ENCODE measurements at places on chromosomes 1 and 21.

DNA sequence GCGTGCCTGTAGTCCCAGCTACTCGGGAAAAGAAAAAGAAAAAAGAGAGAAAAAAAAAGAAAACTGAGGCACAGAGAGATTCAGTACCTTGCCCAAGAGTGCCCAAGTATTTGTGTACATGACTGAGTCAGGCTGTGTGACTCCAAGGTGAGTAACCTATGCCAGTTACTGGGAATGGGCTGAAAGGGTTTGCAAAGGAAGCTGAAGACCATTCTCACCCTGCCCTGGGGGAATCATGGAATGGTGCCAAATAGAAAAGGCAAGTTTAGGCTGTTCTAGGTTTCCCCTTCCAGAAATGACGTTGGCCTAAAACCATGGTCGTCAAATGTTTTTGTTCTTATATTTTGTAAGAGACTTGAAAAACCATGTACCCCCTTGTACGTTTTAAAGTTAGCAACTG is 37.9 kb upstream of the LRIG2 start:
- DNase-seq: no peak

DNA sequence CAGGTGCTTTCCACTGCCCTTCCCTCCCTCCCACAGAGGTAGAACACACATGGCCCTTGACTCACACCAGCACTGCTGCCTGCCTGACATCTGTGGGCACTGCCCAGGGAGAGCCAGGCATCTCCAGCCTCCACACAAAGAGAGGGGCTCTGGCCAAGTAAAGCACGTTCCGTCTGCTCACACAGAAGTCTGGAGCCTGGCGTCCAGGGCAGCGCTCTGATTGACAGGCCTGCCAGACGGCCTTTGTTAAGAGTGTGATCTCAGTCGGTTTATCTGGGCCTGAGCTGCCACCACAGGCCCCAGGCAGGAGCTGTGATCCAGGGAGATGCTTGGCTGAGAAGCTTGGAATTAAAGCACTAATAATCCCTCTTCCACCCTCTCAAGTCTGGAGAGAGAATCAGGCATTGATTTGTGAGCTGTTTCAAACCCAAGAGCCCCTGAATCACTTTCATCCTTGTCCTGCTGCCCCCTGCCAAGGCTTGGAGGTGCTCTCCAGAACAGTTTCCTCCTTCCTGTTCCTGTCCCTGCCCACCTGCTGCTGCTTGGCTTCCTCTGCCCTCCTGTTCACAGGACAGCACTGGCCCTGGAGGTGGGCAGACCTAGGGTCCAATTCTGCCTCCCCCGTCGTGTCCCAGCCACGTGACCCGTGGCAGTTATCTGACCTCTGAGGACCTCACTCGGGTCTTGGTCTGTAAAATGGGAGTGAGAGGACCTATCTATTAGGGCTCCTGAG is 3.7 kb downstream of the DMRTB1 start:
- DNase-seq: no peak

GRCh38 chr1:205630651-205631009 is 1.2 kb downstream of the ELK4 start:
- DNase-seq: no peak

- no peak for DNase-seq
Observed at GRCh38 chr1:24325587-24326449, 6.7 kb downstream of the GRHL3 start.

- no peak for DNase-seq
Observed at GRCh38 chr1:1703796-1704195, 11.2 kb upstream of the SLC35E2B start.

DNA sequence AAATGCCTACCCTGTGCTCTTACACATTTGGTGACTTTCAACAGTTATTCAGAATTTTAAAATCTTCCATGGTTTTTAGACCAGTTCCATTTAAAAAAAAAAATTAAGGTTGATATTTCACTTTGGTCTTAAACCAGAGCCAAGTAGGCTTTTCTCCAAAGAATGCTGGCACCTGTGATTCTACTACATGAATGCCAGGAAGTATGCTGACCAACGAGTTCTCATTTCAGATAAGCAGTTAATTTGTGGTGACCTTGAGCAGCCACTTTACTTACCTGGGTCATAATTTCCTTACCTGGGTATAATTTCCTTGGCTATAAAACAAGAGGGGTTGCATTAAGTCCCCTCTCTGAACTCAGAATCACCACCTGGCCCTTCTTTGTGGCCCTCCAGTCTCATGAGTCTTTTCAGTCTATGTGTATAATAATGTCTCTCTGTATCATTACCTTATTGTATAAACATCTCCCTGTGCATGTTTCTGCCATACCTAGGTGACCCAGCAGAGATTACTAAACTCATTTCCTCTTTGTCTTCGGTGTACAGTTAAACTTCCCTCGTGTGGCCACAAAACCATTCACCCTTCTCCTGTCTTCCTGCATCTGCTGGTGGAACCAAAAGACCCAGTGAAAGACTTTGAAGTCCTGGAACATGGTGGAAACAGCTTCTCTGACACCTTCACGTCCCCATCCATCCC is 139.1 kb upstream of the DPT start:
- no peak for DNase-seq

GRCh38 chr1:92410706-92411105 is 76.0 kb downstream of the GFI1 start:
- DNase-seq: no peak

GRCh38 chr1:153583976-153584375 is 18.3 kb upstream of the S100A2 start:
- DNase-seq: peak; percentile 53

DNA sequence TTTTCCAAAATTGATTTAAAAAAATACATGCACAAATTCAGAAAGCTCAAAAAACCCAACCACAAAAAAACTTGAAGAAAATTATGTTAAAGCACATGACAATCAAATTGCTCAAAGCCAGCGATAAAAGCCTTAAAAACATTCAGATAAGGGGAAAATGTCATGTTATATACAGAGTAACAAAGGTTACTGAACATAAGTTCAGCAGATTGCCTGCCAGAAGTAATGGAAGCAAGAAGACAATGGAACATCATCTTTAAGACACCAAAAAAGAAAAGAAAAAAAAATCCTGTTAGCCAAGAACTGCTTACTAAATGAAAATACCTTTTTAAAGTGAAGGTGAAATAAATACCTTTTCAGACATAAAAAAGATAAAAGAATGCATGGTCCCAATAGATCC is 147.2 kb upstream of the SGIP1 start:
- no peak for DNase-seq

DNA sequence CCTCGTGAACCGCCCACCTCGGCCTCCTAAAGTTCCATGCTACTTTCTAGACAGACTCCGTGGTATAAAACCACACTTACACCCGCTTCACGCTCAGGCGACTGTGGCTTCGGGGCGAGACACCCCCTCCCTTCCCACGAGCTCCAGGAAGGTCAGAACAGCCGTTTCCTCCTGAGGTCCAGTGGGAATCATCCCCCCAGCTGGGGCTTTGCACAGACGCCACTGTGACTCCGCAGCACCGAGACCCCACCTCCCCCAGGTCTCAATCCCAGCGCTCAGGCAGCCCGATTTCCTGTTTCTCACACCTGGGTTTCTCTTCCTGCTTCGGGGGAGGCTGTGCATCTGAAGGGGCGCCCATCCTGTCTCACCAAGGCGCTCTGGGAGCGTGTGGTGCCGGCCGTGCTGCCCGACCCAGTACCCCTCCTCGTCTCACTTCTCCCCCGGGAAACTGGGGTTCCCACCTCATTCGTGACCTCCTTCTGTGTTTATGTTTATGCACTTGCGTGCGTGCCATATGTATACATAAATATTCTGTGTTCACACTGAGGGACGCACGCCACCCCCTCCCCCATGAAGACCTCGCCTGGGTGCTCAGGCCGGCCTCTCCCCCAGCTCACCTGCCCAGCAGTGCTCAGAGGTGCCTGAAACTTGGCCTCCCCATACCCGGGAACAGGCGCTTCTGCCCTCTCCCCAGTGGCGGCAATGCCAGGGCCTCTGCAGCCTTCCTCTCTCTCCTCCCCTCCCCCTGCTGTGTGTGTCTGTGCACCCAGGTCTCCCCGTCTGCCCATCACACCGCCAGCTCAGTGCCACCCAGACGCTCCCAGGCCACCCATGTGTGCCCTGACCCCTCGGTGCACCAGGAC is 14.6 kb downstream of the SLC35E2B start:
- DNase-seq: no peak

DNA sequence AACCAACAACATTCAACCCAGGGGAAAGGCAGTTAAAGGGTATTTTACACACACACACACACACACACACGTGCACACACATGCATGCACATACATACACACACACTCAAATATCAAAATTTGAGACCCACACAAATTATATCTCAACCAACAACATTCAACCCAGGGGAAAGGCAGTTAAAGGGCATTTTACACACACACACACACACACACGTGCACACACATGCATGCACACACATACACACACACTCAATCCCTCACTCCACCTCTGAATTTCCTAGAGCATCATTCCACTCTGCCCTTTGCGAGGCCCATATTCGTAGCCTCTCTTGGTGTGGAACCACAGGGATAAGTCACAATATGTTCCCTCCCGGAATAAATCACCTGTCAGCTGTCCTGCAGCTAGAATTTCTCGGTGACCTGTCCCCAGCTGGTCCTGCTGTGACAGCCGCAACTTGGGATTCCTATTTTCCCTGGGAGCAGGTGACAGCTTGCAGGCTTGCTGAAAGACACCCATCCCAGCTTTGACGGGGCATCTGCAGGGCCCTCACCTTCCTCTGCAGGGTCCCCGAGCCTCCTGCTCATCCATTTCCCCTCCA is 122.7 kb downstream of the PSMG1 start:
- DNase-seq: no peak

DNA sequence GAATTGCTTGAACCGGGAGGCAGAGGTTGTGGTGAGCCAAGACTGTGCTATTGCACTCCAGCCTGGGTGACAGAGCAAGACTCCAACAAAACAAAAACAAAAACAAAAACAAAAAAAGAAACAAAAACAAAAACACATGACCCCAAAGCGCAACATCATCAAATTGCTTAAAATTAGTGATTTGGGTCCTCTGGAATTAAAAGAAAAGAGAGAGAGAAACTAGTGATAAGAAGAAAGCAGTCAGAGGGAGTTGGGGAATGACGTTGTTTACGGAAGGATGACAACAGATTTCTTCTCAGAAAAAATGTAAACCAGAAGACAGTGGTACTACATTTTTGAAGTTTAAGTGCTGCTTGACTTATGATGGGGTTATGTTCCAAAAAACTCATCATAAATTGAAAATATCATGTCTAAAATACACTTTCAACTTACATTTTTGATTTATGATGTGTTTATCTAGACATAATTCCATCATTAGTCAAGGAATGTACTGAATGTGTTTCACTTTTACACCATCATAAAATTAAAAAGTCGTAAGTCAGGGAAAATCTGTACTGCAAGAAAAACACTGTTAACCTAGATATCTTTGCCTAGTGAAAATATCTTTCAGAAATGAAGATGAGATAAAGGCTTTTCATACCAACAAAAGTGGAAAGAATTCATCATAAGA is 88.0 kb downstream of the MT1HL1 start:
- peak; percentile 8 for DNase-seq

DNA sequence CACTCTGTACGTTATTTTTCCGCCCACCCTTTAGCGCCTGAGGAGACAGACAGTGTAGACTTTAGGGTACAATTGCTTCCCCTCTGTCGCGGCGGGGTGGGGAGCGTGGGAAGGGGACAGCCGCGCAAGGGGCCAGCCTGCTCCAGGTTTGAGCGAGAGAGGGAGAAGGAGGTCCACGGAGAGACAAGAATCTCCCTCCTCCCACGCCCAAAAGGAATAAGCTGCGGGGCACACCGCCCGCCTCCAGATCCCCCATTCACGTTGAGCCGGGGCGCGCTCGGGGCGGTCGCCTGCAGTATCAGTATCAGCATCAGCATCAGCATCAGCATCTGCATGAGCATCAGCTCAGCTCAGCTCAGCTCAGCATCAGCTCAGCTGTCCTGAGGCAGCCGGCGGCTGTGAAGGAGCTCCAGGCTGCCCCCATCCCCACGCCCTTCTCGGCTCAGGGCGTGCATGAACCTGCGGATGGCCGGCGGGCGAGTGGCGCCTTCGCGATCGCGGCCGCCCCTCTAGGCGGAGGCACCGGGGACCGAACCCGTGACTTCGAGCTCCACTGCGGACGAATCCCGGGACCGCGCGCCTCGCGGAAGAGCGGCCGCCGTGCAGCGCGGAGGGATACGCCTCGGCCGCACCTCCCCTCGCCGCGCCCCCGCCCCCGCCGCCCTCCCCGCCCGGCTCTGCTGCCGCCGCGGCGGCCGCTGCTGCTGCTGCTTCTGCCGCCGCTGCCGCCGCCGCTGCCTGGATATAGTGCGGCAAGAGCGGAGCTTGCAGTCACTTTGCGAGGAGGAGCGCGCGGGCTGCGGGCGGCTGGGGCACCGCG is at the start of gene NCAM2:
NCAM2 (plus strand) TSS at position 774 of the 820 bp plus-strand sequence.
- peak; percentile 91 for DNase-seq

- no peak for DNase-seq
Observed at GRCh38 chr1:112063781-112064728, 74.6 kb upstream of the KCND3 start.

DNA sequence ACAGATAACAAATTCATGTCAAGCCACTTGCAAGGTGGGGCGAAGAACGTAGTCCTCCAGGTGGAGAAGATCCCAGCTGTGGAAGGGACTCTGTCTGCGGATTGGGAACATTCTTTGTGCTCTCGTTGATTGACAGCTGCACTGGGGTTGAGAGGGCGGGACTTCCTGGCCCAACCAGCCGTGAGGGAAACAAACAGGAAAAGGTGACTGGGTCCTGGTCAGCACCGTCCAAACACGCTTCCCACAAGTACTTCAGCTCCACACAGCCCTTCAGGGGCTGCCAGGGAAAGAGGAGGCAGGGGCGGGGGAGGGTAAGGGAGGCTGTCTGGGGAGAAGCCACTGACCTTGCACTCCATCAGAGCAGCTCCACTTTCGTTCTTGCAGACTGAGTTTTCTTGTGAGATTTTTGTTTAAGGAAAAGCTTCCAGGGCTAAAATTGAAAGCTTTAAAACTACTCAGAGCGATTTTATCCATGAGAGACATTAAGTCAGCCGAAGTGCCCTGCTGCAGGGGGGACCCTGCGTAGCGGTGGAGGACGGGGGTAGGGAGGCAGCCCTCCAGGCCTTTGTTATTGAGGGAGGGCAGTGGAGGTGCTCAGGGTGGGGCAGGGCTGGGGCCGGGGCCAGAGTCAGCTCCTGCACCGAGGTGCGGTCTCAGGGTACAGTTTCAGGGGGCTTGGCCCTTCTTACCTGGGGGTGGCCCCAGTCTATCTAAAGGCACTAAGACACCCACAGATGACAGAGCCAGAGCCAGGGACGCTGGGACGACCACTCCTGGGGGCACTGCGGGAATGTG is 21.6 kb upstream of the STUM start:
- peak; percentile 16 for DNase-seq

DNA sequence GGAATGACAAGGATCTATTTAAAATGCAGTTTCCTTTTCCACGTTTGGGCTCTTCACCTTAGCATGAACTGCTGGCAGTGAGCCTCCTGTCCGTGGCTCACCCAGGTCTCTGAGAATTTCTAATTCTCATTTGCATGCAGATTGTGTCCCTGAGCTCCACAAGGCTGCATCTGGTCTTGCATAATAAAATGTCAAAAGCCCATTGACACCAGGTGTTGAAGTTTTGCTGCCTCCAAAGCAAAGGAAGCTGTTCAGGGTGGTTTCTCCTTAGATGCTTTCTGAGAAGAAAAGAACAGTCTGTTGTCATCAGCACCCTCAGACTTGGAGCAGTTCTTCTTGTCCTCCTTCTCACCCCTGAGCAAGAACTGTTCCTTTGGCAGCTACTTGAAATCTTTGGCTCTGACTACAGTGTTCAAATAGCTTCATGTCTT is 433.1 kb upstream of the KAZN start:
- no peak for DNase-seq
